Head of caudate nucleus (tissue), 42 donors: ENCODE measurements at places on chromosomes 1 and 21.

GRCh38 chr21:36852864-36853263 is 113.6 kb downstream of the HLCS start:
- no peak for DNase-seq

GRCh38 chr21:35441868-35442582 is 392.9 kb upstream of the RUNX1 start:
- no peak for DNase-seq

- peak; percentile 90 for DNase-seq
Measured at GRCh38 chr1:26145041-26145959, 13.6 kb upstream of the FAM110D start.

DNA sequence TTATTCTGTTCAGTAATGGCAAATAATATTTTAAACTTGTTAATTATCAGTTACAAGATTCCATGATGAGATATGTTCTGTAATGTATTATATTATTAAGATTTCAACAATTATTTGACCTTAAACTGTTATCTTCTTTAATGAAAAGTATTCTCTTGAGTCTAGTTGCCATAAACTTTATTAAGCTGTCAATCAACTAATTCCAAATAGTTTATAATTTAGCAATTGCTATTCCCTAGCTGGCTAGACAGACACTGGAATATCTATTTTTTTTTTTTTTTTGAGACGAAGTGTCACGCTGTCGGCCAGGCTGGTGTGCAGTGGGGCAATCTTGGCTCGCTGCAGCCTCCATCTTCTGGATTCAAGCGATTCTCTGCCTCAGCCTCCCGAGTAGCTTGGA is 3.8 kb downstream of the CMPK1 start:
- no peak for DNase-seq

GRCh38 chr1:219289171-219289570 is 115.5 kb downstream of the LYPLAL1 start:
- no peak for DNase-seq

- DNase-seq = no peak
Measured at GRCh38 chr1:156128654-156129597, 14.4 kb downstream of the LMNA start.

- DNase-seq = no peak
Measured at GRCh38 chr1:239253032-239253431, 133.3 kb upstream of the CHRM3 start.

DNA sequence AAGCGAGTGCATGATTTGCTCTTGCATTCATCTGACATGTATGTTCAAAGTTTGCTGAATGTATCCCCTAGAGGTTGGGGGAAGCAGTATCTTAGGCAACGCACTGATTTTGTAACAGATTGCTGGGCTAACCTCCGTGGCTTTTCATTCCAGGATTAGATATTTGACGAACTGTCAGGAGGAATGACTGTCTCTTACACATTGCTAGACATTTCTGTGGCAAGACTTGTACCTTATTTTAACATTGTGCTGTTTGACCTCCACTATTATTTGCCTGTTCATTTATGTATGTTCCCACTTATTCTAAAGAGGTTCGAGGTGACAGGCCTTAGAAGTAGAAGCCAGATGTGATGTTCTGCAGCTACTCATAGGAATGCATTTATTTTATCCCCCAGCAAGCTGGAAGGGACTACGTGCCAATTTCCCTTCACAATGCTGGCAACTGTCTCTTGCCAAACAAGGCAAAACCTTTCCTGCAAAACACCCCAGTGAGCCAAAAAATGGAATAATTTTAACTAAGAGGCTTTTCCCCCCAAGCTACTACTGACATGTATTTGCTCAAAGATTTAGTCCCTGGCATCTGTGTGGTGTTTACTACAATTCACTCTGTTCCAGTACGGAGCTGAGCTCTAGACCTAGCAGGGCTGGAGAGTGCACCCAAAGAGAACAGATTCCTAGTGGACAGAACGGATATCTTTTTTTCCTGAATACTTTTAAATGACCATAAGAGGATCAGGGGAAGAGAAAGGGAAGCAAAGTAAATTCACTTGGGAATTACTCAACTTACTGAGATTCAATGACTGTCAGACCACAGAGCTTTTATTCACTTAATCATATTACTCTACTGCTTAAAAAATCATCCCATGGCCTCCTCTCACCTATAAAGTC is 646.2 kb downstream of the SMYD3 start:
- no peak for DNase-seq

DNA sequence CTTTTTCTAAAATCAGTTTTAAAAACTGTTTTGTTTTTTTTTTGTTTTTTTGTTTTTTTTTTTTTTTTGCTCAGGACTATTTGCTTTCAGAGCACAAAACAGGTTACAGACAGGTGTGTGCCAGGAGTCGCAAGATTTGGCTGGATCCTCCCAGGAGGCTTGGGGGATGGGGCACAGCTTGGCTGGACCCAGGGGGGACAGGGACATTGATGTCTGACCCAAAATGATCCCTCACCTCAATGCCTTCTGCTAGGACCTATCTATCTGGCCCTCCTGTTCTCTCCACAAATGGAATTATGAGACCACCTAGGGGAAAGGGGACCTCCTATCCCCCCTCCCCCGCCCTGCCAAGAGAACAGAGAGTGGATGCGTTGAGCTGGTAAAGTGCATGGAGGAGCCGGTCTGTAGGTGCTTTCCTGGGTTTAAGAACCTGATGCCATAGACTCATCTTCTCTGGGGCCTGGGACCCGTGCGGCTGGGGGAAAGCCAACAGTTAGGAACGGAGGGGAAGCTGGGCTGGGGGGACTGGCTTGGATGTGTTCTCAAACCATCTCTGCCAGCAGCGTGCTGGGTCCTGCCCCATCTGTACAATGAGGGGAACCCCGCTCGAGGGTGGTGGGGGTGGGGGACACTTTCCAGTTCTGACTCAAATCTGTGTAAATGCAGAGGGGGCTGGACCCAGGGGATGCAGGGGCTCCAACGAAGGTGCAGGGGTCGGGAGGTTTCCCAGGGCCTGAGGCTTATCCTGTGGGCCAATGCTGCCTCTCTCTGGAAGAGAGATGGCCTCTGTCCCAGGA is 28.9 kb downstream of the RUNX3 start:
- no peak for DNase-seq
